ENCODE measurements at places on chromosomes 5 and 9.

- no peak for DNase-seq
Measured at GRCh38 chr5:143569213-143569701, 165.8 kb upstream of the NR3C1 start.

DNA sequence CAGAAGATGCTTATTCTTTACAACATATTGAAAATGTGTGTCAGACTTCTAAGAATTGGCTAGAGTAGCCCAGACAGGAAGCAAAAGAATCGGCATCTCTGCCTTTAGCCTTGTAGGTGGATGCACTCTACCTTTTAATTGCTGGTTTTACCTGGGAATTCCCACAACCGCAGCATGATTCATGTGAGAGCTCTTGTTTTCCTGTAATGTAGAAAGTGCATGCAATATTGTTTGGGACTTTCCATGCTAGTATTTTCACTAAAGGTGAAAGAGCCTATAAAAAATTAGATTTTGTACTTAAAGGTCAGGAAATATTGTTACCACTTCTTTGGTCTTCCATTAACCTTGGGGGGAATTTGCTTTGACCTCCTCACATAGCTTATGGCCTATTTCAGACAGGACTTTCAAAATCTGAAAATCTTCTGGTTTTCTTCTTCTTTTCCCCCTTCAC, 89.8 kb downstream of the NTRK2 start:
- no peak for DNase-seq

- DNase-seq: no peak
Measured at GRCh38 chr9:93686880-93687236, 110.5 kb downstream of the PHF2 start.

GRCh38 chr5:133114166-133114932, 62.5 kb downstream of the HSPA4 start:
- no peak for DNase-seq

GRCh38 chr9:94657021-94657725, 17.9 kb upstream of the FBP1 start:
- peak; percentile 34 for DNase-seq

All from suppressor macrophage treated with lipopolysaccharide for 4 hours (primary cell).